ENCODE measurements at places on chromosomes 4 and X. TPM values are rescaled to one million over a fixed set of nuclear protein-coding genes. Genes with fewer than 3 reads are reported as not detected.

JADE3 gene
- polyA plus RNA-seq: 0.20 TPM

SPANXD gene
- not detected for polyA plus RNA-seq

GCNA gene
- polyA plus RNA-seq: 1.3 TPM

PLK4 gene
- 2.0 TPM for polyA plus RNA-seq

AMOT gene
- 8.1 TPM for polyA plus RNA-seq

NAT8L gene
- polyA plus RNA-seq: not detected

All from immature natural killer cell (primary cell).